ENCODE measurements at places on chromosomes 3 and 15. TPM values are rescaled to one million over a fixed set of nuclear protein-coding genes. Genes with fewer than 3 reads are reported as not detected.

The CACNA2D2 gene
- 0.55 TPM for total RNA-seq

The SLC12A8 gene
- total RNA-seq, result 5.9 TPM

The FBXO40 gene
- 1.00 TPM for total RNA-seq

DNA sequence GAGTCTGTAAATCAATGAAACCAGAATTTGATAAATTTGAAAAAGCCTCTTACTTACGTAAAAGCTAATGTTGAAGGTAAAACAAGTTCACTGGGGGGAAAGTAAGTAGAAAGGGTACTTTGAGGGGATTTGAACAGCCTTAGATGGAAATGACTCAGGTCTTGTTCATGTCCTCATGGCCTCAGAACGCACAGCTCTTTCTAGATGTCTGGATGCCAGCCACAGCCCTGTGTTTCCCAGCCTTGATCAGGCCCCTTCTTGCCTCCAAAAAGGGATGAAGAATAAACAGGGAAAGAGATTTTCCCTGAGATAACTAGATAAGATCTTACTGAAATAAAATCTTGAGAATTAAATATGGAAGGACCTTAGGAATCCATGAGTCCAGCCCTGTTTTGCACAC, 237.1 kb upstream of the GOLGA6L4 start:
- no peaks in the 10 kb centered on the region for H3K27me3 ChIP-seq
- H3K4me1 ChIP-seq, result no peaks in the 10 kb centered on the region
- no peak for DNase-seq
- no peaks in the 10 kb centered on the region for H3K36me3 ChIP-seq

GRCh38 chr15:51759557-51760070, 8.2 kb downstream of the TMOD2 start:
- no peak for DNase-seq
- no peak overlapping the region for H3K4me3 ChIP-seq
- H3K27ac ChIP-seq, result no peak overlapping the region

DNA sequence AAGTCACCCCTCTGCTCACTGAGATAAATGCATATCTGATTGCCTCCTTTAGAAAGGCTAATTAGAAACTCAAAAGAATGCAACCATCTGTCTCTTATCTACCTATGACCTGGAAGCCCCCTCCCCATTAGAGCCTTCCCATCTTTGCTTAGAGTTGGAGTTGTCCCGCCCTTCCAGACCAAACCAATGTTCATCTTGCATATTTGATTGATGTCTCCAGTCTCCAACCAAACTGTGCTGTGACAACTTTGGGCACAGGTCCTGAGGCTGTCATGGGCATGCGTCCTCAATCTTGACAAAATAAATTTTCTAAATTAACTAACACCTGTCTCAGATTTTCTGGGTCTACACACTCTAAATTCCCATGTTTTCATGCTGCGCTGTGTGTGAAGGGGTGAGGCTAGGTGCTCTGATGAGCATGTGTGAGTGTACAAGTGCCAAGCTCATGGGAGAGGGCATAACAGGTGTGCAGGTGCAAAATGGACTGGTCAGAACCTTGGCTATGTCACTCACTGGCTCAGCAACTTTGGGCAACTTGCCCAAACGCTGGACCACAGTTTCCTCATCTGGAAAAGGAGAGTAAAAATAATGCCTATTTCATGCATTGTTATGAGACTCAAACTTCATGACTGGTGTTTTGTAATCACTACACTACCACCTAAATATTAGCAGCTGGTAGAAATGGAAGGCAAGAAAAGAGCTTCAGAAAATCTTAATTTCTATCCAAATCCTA, 7.2 kb downstream of the DAPK2 start:
- H3K36me3 ChIP-seq, result no peaks in the 10 kb centered on the region
- no peak overlapping the region for H3K4me3 ChIP-seq
- no peak for DNase-seq
- no peaks in the 10 kb centered on the region for H3K27me3 ChIP-seq

GRCh38 chr3:45985532-45986302, 9.9 kb downstream of the FYCO1 start:
- H3K27ac ChIP-seq, result no peak overlapping the region
- H3K4me3 ChIP-seq, result no peak overlapping the region
- peaks cover 38% of the 10 kb centered on the region for H3K36me3 ChIP-seq

DNA sequence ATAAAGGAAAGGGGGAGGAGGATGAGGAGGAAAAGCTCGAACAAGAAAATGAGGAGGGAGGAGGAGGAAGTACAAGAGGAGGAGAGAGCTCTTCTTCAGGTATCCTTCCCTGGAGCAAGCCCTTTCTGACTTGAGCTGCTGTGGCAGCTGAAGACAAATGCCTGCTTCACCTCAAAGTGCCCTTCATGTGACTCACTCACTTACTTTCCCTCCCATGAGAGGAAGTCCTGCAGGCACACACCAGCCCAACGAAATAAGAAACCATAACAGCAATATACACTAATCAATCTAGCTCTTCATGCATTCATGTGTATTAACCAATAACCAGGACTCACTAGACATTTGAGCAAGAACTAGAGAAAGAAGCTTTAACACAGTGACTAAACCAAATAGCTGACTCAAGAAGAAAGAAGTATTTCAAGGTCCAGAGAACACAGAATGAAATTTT, 251.9 kb downstream of the IGSF11 start:
- H3K27ac ChIP-seq, result no peak overlapping the region
- no peaks in the 10 kb centered on the region for H3K36me3 ChIP-seq
- H3K27me3 ChIP-seq, result no peaks in the 10 kb centered on the region
- H3K4me3 ChIP-seq, result no peak overlapping the region
- H3K4me1 ChIP-seq, result no peaks in the 10 kb centered on the region

GRCh38 chr15:61146091-61146930, 82.8 kb downstream of the RORA start:
- no peaks in the 10 kb centered on the region for H3K27me3 ChIP-seq
- H3K36me3 ChIP-seq, result no peaks in the 10 kb centered on the region
- no peak overlapping the region for H3K4me3 ChIP-seq

DNA sequence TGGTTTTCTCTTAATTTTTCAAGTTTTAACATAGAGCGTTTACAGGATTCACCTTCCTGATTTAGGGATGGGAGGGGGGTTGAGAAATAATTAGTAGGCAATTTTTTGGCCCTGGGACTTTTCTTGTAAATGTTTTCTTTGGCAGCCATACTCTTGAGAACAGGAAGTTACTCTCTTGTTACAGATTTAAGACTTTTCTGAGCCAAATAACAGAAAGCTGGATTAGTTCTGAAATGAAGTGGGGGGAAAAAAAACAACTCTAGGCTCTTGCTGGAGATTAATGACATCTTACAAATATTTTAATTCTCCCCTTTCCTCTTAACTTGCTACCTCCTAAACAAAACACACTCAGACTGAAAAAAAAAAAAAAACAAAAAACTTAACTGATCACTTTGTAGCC, 13.8 kb upstream of the POLR2M start:
- no peak overlapping the region for H3K27ac ChIP-seq
- no peaks in the 10 kb centered on the region for H3K36me3 ChIP-seq
- no peak for DNase-seq

DNA sequence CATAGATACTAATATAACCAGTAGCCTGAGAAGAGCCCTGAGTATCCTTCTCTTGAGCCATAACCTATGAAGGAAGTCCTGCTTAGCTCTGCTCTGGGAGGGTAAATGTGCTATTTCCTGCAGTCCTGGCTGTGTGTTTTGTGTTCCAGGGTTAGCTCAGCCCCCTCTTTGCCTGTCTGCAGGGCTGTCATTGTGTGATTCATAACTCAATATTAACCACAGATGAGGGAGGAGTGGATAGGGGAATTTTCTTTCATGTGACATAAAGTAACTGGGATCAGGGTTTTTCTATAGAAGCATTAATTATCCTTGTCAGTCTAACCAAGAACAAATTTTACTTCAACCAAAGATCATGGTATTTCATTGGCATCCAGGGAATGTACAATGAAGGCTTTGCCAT, 183.3 kb upstream of the ZBTB20 start:
- H3K36me3 ChIP-seq, result no peaks in the 10 kb centered on the region
- H3K4me1 ChIP-seq, result no peaks in the 10 kb centered on the region
- H3K4me3 ChIP-seq, result no peak overlapping the region
- H3K27me3 ChIP-seq, result no peaks in the 10 kb centered on the region

- no peak for DNase-seq
- peaks cover 20% of the 10 kb centered on the region for H3K4me1 ChIP-seq
- H3K4me3 ChIP-seq, result no peak overlapping the region
- no peaks in the 10 kb centered on the region for H3K36me3 ChIP-seq
Measured at GRCh38 chr15:58921267-58921790, 12.2 kb downstream of the SLTM start.

GRCh38 chr3:185049710-185050109, 103.2 kb downstream of the C3orf70 start:
- no peaks in the 10 kb centered on the region for H3K27me3 ChIP-seq
- no peak overlapping the region for H3K4me3 ChIP-seq
- no peaks in the 10 kb centered on the region for H3K4me1 ChIP-seq

Data from adrenal gland (tissue), 19 donors.